ENCODE measurements at places on chromosomes 2 and 18.
A peak's percentile ranks its signal among the peaks of the same experiment; 100 is the strongest.

- DNase-seq: no peak
Observed at GRCh38 chr2:234231460-234231859, 181.0 kb downstream of the SPP2 start.

DNA sequence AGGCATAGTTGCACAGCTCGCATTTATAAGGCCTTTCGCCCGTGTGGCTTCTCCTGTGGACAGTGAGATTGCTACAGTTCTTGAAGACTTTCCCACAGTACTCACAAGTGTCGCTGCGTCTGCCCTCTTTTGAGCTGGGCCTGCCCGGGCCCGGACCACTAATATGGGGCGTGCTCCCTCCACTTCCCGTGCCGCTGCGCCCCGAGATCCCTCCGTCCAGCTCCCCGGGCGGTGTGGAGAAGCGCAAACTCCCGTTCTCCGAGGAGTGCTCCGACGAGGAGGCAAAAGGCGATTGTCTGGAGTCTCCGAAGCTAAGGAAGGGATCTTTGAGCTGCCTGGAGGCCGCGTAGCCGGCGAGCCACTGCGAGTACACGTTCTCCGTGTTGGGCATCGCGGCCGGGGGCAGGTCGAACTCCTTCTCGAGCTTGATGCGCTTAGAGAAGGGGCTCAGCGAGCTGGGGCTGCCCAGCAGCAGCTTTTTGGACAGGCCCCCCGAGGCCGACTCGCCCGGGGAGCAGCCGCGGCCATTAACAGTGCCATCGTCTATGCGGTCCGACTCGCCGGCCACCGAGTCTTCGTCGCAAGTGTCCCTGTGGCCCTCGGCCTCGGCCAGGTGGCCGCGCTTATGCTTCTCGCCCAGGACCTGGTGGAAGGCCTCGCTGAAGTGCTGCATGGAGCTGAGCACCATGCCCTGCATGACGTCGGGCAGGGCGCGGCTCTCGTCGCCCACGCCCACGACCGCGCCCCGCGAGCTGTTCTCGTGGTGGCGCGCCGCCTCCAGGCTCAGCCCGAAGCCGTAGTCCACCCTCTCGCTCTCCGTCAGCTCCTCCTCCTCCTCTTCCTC, 92.7 kb downstream of the BCL11A start:
- no peak for DNase-seq

- DNase-seq: no peak
Observed at GRCh38 chr18:26783170-26783569, 82.3 kb downstream of the AQP4 start.

GRCh38 chr18:77103187-77103850, 29.3 kb downstream of the MBP start:
- DNase-seq: no peak

GRCh38 chr2:224062481-224063297, 23.6 kb upstream of the SERPINE2 start:
- DNase-seq: no peak

- no peak for DNase-seq
Observed at GRCh38 chr2:65128297-65129190, 1.4 kb downstream of the RAB1A start.

GRCh38 chr2:203951366-203951902, 14.9 kb downstream of the ICOS start:
- peak; percentile 33 for DNase-seq

DNA sequence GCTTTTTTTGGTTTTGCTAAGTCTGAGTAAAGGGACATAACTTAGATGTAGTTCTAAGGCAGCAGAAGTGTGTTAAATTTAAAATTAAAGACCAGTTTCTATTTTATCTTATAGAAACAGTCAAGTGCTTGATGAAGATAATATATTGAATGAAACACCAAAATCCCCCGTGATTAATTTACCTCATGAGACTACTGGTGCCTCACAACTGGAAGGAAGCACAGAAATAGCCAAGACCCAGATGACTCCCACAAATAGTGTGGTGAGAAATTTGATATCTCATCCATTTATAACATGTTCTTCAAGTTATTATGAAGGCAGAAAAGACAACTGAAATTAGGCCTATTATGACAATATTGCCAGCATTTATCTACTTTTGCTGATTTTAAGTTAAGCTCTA, 45.6 kb downstream of the APLF start:
- no peak for DNase-seq

- DNase-seq: no peak
Observed at GRCh38 chr2:223019390-223019930, 32.5 kb upstream of the KCNE4 start.

DNA sequence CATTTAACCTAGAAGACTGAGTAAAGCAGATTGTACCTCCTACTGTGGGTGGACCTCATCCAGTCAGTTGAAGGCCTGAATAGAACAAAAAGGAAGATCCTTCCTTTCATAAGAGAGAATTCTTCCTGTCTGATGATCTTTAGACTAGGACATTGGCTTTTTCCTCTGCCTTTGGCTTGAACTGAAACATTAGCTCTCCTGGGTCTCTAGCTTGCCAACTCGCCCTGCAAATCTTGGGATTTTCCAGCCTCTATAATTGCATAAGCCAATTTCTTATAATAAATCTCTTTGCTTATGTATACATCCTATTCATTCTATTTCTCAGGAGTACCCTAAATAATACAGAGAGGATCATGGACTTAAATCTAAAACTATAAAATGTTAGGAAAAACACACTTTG, 6.2 kb upstream of the KDSR start:
- DNase-seq: no peak

DNA sequence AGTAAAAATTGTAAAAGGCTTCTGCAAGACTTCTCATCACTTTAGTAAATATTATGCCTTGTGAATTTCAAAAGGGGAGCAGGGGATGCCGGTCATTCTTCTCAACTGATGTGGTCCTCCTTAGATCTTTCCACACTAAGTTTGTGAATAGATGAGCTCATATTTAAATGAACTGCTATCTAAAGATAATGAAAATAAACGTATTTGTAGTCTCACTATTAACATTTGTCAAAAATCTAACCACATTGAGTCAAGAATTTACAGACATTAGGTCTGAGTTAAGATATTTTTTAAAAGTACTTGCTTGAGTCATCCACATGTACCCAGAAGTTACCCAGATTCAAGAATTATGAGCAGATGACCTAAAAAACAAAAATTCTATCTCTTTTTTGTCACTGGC, 6.5 kb downstream of the PRPF40A start:
- DNase-seq: no peak

DNA sequence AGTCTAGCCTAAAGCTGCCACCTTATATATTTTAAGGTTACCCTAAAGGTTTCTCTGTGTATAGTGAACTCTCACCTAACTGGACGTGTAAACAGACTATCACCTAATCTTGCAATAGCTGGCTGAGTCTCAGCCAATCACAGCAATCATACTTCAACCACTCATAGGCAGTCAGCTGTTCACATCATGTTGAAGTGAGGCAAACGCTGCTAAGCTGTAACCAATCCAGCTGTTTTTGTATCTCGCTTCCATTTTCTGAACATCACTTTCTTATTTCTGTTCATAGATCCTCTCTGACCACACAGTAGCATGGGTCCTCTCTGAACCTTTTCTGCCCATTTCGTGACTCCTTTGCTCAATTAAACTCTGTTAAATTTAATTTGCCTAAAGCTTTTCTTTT, 468.2 kb upstream of the POU3F3 start:
- DNase-seq: no peak

DNA sequence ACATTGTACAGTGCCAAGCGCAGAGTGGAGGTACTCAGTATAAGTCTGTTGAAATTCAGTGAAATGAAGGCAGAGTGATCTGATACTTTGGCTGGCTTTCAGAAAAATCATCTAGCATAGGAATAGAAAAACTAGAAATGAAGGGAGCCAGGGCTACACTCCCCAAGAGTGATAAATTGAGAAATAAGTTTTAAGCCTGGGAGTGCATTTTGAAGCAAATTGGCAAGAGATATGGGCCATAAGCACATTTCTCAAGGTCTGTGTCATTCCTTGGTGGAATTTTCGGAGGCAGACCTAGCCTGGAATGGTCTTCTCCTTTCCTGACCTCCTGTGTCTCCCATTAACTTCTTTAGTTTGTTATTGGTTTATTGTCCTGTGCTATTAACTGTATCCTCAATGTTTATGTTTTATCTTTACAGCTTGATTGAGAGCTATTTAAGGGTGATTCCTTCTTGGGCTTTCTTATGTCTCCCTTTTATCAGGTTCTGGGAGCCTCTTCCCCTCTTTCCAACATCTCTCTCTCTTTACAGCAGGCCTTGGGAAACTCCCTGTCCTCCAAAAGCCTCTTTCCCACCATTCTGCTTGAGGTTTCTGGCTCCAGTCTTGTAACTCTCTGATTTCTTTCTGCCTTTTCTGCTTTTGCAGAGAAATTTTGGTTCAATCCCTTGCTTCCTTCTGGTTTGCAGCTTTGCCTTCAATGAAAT, 649.5 kb downstream of the SLC4A3 start:
- no peak for DNase-seq

- DNase-seq: no peak
Observed at GRCh38 chr18:12032786-12033642, 51.7 kb downstream of the IMPA2 start.

- DNase-seq: no peak
Observed at GRCh38 chr2:64770781-64771334, 117.1 kb upstream of the SERTAD2 start.

- no peak for DNase-seq
Observed at GRCh38 chr2:19140463-19141208, 217.8 kb downstream of the OSR1 start.

DNA sequence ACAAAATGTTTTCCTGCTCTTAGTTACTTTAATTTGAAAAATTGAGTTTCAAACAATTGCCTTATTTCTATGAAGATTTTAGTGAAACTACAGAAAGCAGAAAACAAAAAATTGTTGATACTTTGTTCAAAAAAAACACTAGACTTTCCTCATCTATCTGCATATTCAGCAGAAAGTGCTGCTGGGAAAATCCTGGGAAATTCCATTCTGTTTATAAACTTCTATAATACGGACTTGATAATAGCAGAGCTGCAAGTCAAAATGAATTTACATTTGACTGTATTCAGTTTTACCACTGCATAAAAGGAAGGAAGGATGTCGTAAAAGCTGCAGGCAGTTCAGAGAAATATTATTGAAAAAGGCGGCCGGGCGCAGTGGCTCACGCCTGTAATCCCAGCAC, 24.9 kb upstream of the ERICH2 start:
- DNase-seq: no peak

DNA sequence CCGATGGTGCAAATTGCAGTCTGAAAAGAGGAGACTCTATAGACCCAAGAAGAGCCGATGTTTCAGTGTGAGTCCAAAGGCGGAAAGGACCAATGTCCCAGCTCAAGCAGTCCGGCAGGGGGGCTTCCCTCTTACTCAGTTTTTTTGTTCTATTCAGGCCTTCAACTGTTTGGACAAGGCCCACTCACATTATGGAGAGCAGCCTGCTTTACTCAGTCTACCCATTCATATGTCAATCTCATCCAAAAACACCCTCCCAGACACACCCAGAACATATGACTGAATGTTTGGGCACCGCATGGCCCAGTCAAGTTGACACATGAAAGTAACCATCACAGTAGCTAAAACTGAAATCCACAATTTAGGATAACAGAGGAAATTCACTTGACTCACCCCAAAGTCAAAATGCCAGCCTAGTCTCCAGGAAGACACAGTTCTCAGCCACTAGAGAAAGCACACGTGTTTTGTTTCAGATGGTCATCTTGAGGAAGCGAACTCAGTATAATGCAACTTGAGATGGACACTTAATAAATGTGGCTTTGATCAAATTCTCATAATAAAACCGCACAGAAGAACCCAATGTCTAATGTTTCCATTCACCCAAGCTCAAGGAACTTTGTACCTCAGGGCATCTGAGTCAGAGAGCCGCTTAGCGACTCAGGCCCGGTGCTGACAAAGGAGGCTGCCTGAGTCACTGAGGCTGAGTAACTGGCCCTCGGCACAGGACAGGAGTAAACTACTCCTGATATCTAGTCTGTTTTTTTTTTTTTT, 2.4 kb downstream of the FHL2 start:
- DNase-seq: peak; percentile 38

DNA sequence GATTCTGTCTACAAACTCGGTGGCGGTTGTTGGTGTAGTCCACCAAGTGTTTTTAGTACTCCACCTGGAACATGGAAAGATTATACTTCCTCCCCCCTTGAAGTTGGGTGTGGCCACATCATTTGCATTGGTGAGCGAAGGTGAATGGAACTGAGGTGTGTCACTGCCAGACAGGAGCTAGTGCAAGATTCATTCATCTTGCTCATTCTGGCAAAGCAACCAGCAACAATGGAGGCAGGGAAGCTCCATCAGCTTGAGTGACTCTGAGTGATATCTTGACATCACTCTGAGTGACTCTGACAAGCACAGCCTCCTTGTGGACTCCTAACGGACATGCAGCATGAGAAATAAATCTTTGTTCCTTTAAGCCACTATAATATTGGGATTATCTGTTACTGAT, 54.7 kb upstream of the SLC1A4 start:
- DNase-seq: no peak

DNA sequence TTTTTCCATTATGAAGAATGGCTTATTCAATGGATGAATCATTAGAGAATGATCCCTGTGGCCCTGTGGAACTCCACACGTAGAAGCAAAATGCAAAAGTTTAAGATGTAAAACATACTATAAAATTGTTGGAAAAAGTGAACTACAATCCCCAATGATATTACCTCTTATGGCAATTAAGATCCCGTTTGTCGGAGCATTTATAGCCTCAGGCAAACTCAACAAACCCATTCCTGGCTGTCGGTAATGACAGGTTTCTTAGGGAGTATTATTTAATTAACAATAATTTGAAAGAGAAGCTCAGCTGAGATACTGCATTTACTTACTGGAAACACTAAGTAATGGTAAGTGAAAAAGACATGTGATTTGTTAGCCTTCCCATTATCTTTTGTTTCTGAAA, 138.3 kb downstream of the CDH20 start:
- no peak for DNase-seq

GRCh38 chr18:79877163-79878091, 74.0 kb downstream of the SLC66A2 start:
- no peak for DNase-seq

- DNase-seq: no peak
Observed at GRCh38 chr18:69490813-69491212, 90.1 kb downstream of the DOK6 start.

Measured in stimulated activated naive CD4-positive, alpha-beta T cell treated with Interleukin-2 at 50 U/mL for 16 hours (primary cell).